GM10248 (cell line): ENCODE measurements at places on chromosomes 7 and 10.
A peak's percentile ranks its signal among the peaks of the same experiment; 100 is the strongest.

DNA sequence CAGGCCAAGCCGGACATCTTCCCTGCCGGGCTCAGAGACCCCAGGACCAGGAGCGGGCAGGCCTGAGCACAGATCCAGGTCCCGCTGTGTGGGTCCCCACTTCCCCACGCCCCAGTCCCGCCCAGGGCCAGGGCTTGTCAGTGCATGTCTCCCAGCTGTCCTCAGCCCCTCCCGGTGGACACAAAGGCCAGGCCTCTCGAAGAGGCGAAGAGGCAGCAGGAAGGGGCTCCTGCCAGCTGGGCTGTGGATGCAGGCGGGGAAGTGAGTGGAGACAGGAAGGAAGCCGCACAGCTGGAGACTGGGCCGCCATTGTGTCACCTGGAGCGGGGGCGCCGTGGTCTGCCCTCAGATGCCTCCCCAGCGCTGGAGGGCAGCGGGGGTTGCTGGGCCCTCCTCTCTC is 4.8 kb downstream of the GRIFIN start:
- no peak for DNase-seq

DNA sequence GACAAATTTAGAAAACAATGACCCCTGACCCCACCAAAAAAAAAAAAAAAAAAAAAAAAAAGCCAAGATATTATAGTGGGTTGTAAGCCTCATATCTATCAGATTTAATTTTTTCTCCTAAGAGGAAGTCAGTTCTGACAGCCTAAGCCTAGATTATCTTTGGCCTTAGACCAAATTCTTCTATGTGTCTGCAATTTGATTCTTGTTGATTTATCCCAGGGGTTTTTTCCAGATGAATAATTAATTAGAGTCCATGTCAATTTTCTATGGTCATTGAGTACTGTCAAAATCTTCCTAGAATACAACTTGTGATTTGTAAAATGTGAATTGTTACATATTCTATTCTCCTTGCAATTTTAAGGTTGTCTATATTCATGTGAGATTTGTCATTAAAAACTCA is 151.6 kb upstream of the CACNA2D1 start:
- no peak for DNase-seq

DNA sequence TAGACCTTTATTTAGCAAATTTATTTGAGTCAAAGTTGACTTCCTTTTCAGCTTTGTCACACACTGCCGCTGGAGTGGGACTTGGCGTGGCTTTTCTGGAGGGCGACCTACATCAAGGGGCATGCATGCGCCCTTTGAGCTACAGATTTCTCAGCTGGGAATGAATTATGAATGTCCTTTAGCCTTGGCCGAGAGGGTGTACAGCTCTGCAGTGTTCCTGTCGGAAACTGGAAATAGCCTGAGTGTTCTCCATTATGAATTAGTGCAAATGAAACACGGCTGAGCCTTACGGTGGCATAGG is 79.7 kb downstream of the GLRX3 start:
- DNase-seq = no peak

GRCh38 chr10:58622246-58622645 is 109.6 kb downstream of the BICC1 start:
- DNase-seq = no peak

DNA sequence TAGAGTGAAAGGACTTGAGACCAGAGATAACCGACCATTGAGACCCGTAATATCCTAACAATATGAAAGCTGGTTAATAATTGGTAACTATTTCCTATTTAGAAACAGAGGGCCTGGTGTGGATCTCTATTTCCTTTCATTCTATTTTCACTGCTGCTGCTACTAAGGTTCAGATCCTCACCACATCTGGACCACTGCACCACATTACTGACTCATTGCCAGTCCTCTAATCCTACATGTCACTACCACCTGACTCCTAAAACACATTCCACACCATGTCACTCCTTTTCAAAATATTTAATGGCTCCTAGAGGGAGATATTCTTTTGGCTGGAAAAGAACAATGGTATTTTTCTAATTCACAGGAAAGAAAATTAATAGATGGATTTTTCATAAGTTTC is 6.4 kb downstream of the USP54 start:
- DNase-seq = no peak

- no peak for DNase-seq
Measured at GRCh38 chr7:2260820-2261219, 18.8 kb downstream of the NUDT1 start.

- no peak for DNase-seq
Measured at GRCh38 chr7:123538897-123539296, 4.5 kb upstream of the IQUB start.

DNA sequence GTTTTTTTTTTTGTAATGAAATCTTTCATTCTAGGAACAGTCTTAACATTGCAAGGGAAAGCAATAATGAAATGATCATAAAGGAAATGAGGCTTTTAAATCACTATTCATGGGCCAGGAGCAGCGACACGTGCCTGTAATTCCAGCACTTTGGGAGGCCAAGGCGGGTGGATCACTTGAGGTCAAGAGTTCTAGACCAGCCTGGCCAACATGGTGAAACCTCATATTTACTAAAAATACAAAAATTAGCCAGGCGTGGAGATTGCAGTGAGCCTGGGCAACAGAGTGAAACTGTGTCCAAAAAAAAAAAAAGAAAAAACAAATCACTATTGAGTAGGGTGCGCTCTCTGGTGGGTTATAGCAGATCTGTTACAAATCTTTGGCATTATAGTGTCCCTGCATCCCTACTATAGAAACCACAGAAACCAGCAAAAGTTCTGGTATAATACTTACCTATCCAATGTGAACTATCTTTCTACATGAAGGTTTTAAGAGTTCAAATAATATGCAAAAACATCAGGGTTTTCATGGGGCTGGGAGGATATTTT is 72.1 kb downstream of the GLI3 start:
- DNase-seq = no peak

- DNase-seq = no peak
Measured at GRCh38 chr10:11879387-11880094, 56.4 kb downstream of the PROSER2 start.

DNA sequence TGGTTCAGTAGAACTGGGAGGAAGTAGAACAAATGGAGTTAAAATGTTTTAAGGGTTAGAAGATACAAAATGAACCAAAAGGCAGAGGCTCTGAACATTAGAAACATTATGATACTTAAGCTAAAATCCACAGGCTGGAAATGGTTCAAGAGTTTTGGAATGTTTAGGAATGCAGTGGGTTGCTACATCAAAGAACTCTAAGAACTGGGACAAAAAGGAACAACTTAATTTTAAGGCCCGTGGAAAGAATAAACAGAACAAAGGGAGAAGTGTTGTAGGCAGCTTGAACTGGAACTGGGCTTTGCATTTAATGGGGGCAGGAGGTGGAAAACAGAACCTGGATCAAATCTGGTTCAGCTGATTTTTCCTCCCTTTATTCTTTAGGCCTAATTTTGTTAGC is 3.5 kb upstream of the C7orf25 start:
- DNase-seq = no peak

GRCh38 chr10:104325436-104326435 is 12.5 kb downstream of the ITPRIP start:
- DNase-seq = no peak

GRCh38 chr10:114911052-114911711 is 26.8 kb upstream of the TRUB1 start:
- DNase-seq = peak; percentile 9

DNA sequence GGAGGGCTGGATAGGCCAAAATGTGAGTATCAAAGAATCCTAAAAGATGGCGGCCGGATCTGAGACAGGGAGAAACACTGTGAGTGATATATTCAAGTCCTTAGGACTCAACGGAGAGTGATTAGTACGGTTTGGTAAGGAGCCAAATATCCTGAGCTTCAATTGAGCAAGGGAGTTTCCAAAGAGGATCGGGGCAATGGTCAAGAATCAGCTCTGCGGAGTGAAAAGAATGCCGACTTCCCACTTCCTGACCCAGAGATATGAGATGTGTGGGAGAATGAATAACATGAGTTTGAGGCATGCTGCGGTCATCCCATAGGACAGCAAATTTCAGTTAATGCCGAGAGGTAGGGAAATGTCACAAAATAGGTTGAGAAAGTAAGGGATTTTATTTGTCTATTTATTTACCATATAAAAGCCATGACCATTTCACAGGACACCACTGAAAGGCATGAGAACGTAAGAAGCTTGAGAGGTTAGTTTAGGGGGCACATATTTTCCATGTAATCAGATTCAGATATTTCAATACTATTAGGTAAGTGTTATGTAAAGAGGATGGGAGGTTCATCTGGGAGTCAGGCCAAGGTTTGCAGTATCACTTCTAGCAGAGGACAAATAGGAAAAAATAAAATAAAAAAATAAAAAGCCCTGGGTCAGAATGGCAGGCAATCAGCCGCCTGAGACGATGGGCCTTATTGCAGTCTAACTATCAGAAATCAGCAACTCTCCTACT is 165.6 kb downstream of the HGF start:
- no peak for DNase-seq

DNA sequence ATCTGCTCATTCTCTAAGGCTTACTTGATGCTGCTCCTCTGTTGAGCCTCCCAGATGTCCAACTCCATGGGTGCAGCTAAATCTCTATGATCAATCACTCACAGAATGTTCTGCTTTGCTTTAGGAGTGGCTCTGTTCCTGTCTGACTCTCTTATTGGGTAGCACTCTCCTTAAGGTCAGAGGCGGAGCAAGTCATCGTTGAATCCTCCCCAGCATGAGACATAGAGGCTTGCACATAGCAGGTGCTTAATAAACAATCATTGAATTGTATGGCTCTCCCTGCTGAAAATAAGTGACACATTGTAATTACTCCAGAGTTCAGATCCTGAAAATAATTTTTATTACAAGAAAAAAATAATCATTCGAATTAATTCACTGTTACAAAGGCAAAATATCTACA is 69.7 kb downstream of the NPS start:
- DNase-seq = no peak

DNA sequence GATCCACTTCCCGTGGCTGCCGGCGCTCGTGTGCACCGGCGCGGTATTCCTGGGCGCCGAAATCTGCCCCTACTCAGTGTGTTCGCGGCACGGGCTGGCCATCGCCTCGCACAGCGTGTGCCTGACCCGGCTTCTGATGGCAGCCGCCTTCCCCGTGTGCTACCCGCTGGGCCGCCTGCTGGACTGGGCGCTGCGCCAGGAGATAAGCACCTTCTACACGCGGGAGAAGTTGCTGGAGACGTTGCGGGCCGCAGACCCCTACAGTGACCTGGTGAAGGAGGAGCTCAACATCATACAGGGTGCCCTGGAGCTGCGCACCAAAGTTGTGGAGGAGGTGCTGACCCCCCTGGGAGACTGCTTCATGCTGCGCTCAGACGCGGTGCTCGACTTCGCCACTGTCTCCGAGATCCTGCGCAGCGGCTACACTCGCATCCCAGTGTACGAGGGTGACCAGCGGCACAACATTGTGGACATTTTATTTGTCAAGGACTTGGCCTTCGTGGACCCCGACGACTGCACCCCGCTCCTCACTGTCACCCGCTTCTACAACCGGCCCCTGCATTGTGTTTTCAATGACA is 1.3 kb downstream of the CNNM1 start:
- DNase-seq = no peak

GRCh38 chr7:34756025-34756437 is 98.0 kb downstream of the NPSR1 start:
- no peak for DNase-seq

GRCh38 chr7:158018098-158018762 is 569.4 kb downstream of the PTPRN2 start:
- DNase-seq = no peak
